ENCODE measurements at places on chromosomes 4 and X. TPM values are rescaled to one million over a fixed set of nuclear protein-coding genes. Genes with fewer than 3 reads are reported as not detected.

DNA sequence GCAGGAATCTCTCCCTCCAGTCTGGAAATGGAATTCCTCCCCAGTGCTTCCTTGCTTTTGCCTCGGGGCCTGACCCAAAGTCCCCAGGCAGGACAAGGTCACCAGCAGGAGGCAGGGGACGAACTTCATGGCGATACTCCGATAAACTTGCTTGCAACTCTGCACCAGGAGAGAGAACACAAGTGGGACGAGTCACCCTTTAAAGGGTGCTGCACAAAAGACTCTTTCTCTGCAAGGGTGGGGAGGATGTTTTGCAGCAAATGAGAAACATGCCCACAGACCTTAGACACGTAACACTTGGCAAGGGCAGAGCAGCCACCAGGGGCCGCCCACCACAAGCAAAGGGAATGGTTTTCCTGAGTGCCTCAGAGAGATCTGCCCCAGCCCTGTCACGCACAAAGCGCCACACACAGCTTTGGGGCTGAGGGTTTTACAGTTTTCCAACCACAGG lies at the start of gene FGFBP2:
FGFBP2 (minus strand) TSS at position 175 of the 451 bp plus-strand sequence; CDS start at position 129, 46 bp downstream.
- DNase-seq = peak; percentile 47

DNA sequence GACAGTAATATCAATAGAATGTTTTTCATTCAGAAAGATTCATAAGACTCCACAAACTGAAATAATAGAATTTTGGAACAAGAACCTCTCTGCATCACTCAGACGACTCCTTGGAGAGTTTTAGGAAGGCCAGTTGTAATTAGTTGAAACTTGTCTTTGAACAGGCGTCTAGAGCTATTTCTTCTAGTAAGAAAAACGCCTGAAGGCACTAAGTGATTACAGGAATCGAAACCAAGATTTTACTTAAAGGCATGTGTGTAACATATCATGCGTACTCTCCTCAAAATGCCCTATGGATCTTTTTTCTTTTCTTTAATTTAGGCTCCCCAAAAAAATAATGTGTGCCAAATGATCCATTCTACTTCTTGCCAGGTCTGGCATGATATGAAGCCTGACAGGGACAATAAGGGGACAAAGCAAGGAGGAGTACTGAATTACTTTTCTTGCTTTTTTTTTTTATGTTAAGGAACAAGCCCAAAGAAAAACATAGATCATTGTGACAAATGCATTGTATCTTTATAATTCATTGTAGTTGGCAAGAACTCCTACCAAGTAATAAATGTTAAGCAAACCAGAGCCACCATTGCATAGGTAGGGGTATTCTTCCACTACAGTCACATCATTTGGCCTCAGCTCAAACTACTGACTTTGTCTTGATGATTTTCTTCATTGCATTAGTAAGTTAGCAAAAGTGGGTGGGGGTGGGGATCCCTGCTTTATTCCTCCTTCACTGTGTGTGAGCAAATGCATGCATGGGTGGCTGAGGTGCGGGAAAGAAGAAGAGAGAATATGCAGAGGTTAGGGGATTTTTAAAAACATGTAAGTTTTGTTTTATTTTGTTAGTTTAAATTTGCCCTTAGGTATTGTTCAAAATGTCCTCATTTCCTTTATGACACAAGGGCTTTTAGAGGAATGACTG lies 79.9 kb upstream of the ATOH1 start:
- peak; percentile 9 for DNase-seq

Gene UBE2K
- 82.3 TPM for polyA plus RNA-seq

GRCh38 chr4:150219841-150220240 lies 141.6 kb downstream of the DCLK2 start:
- no peak for DNase-seq

Gene PRKG2
- polyA plus RNA-seq = 0.14 TPM
